ENCODE measurements at places on chromosomes 2 and 18. TPM values are rescaled to one million over a fixed set of nuclear protein-coding genes. Genes with fewer than 3 reads are reported as not detected.

- DNase-seq = no peak
Observed at GRCh38 chr18:54947091-54947490, 12.2 kb downstream of the CCDC68 start.

DNA sequence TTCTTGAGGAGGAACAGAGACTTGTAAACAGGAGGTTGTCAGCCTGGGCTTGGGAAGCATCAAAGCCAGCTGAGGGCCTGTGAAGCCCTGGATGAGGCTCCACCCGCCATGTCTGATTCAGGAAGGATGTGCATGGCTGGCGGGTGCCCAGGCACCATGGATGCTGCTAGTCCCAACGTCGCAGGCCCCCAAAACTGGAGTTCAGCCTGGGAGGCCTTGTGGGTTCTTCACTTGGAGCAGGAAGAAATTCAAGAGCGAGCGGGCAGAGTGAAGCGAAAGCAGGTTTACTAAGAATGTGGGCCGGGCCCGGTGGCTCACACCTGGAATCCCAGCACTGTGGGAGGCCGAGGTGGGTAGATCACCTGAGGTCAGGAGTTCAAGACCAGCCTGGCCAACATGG is 12.1 kb upstream of the PXDN start:
- no peak for DNase-seq

GRCh38 chr18:49481317-49481716 is 5.7 kb downstream of the C18orf32 start:
- no peak for DNase-seq

- no peak for DNase-seq
Observed at GRCh38 chr18:57954935-57955334, 89.1 kb upstream of the NEDD4L start.

DNA sequence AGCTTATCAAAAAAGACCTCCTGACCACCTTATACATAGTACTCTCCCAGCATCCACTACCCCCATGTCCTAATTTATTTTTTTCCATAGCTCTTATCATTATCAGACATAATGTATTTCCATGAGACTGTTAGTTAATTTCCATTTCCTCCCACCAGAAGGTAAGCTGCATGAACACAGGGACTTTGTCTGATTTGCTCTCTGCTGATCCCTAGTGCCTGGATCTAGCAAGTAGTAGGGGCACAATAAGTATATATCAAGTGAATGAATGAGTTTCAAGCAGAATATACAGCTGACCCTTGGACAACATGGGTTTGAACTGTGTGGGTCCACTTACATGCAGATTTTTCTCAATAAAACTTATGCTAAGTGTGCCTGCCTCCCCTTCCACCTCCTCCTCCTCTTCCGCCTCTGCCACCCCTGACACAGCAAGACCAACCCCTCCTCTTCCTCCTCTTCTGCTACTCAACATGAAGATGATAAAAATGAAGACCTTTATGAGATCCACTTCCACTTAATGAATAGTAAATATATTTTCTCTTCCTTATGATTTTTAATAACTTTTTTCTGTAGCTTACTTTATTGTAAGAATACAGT is 53.8 kb downstream of the CTAGE1 start:
- DNase-seq = no peak

DNA sequence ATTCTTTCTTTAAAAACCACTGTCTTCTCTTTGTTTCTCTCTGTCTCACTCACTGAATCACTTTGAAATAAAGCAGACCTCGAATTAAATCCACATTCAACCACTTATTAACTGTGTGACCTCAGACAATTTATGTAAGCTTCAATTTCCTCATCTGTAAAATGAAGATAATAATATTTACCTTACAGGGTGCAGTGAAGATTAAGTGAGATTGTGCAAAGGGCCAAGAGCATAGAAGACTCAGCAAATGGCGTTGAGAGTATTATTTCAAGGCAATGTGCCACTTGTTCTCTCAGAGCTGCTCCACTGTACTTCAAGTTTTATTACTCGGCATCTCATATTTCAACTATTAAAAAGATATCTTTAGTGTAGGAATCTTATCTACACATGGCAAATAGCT is 454.2 kb upstream of the HNRNPA3 start:
- DNase-seq = no peak

GRCh38 chr18:75133721-75134610 is 75.0 kb downstream of the PTGR3 start:
- no peak for DNase-seq

DNA sequence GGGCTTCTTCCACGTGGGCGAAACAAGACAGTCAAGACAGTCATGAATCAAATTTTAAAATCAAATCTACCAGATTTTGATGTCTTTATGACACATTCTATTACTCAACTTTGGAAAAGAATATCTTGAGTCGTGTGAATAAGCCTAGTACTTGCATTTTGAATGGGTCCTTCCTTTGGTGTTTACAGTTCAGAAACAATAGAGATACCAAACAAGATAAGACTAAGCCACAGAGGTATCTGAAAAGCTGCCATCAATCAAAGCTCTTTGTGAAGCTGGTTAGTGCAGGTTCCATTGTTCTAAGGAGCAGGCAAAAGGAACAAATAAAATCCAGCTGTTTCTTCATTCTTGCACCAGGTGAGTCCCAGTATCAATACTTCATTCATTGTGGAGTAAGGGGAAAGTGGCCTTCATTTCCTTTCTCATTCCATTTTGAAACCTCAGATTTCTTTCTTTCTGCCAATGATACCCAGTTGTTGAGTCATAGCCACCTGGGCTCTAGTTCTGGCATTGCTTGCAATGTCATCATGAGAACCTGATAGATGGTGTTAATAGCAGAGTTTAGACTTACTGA is 151.7 kb upstream of the L3MBTL4 start:
- DNase-seq = no peak

DNA sequence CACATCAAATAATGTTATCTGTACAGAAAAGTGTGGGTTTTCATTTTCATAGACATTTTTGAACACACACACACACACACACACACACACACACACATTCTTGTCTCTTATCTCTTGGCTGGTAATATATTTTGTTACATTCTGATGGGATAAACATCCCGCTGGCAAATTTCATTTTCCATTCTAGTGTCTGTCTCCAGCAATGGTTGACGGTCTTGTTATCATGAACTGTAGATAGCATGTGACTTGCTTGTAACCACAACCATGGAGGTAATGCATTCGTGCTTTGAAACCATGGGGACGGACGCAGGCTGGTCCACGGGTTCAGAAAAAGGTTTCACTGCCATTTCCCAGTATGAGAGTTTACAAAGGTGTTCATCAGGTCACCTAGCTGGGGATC is 156.4 kb downstream of the PPP1R1C start:
- DNase-seq = no peak

DNA sequence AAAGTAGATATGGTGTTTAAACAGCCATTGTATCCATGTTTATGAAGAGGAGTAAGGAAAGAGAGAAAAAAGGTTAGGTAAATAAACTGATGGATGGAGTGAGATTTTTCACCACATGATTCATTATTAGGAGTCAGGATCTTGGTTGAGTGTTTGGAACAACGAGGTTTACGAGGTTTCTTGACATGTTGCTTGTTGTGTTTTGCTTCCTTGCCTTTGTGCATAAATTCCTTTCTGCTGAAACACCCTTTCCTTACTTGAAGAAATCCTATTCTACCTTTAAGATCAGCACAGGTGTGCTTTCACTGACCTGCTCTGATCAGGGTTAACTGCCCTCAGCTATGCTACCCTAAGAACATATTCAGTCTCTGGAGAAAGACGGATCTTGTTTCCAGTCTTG is 66.6 kb downstream of the EFEMP1 start:
- DNase-seq = no peak

DNA sequence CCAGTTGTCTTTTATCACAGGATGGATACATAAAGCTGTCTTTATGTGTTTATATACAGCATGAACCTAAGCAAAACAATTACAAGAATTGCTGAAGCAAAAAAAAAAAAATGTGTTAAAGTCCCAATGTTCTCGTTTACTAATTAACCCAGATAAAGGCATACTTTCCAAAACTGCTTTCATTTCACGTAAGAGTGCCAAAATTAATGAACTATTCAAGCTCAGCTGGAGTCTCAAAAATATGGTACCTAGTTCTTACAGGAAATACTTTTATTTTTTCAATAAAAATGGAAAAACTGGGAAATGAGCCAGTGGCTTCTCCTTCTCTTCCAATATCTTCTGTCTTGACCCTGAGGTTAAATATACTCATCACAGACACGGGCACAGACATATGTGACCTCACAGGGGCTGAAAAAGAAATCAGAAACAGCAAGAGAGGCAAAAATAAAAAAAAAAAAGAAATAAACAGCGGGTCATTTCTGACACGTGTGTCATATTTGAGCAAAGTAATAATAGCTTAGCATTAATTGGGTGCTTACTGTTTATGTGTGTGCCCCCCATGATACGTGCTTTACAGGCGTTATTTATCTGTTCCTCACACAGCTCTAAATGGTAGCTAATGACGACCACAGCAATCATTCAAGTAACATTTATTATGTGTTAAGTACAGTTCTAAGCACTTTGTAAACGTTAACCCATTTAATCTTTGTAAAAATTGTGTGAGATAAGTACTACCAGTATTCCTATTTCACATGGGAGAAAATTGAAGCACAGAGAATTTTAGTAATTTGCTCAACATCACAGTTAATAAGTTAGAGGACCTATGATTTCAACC is 158.0 kb upstream of the MMADHC start:
- no peak for DNase-seq

GRCh38 chr18:62609764-62610163 is 86.9 kb downstream of the ZCCHC2 start:
- no peak for DNase-seq

The LRRC30 gene
- not detected for total RNA-seq

The TMEM17 gene
- not detected for total RNA-seq

The IL36RN gene
- total RNA-seq = not detected

The CAVIN2 gene
- not detected for total RNA-seq

The ITGA4 gene
- total RNA-seq = 206 TPM

The NR4A2 gene
- 1.8 TPM for total RNA-seq

Data from naive thymus-derived CD8-positive, alpha-beta T cell (primary cell).